T47D (cell line): ENCODE measurements at places on chromosomes 6 and 20.

GRCh38 chr6:107116328-107116892 lies 1.1 kb upstream of the BEND3 start:
- peak; percentile 38 for DNase-seq

DNA sequence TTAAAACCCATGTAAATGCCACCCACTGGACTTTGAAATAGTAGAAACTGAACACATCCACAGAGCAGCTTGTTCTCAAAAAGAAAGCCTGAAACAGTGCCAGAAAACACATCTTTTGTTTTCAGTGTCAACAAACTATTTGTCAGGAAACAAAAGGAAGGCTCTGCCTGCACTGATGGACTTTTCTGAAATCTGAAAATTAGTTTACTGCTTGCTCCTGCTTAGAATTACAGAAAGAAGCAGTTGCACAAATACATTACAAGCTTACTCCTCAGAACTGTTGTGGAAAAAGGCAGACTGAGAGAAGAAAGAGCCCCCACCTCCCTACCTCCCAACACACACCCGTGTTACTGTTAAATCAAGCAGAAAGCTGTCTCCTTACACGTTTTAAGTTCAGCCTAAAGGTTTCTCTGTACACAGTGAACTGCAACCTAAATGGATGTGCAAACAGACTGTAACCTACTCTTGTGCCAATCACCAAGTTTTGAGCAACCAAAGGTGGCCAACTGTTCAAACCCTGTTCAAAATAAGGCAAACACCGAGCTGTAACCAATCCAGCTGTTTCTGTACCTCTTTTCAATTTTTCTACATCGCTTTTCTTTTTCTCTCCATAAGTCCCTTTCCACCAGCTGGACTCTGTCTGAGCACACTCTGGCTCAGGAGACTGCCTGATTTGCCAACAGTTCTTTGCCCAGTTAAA lies 43.7 kb downstream of the FRK start:
- DNase-seq = no peak

GRCh38 chr6:4964675-4965561 lies 38.9 kb downstream of the RPP40 start:
- no peak for DNase-seq

- no peak for DNase-seq
Measured at GRCh38 chr20:37193226-37193625, 13.9 kb upstream of the MROH8 start.

GRCh38 chr6:111743862-111744692 lies 129.2 kb downstream of the FYN start:
- no peak for DNase-seq

DNA sequence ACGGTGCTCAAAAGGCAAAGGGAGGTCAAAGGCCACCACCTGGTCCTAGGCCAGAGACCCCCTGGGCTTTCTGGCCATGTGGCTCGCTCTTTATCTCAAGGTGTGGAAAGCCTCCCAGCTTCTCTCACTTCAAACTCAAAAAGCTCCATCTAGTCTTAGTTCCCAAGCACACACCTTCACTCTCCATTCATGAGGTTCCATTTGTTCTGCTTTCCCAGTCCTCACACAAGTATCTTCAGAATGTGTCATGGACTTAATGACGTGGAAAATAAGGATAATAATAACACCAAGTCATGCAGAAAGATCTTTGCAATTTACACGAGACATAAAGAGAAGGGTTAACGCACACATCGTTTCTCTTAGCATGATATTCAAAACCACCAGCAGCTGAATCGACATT lies 219.3 kb downstream of the GMDS start:
- DNase-seq = no peak

GRCh38 chr6:10778230-10778629 lies 30.6 kb downstream of the TMEM14B start:
- DNase-seq = no peak

- no peak for DNase-seq
Measured at GRCh38 chr6:149013586-149014344, 266.9 kb downstream of the UST start.

- DNase-seq = peak; percentile 23
Measured at GRCh38 chr6:125154761-125155135, 1.2 kb downstream of the TPD52L1 start.

DNA sequence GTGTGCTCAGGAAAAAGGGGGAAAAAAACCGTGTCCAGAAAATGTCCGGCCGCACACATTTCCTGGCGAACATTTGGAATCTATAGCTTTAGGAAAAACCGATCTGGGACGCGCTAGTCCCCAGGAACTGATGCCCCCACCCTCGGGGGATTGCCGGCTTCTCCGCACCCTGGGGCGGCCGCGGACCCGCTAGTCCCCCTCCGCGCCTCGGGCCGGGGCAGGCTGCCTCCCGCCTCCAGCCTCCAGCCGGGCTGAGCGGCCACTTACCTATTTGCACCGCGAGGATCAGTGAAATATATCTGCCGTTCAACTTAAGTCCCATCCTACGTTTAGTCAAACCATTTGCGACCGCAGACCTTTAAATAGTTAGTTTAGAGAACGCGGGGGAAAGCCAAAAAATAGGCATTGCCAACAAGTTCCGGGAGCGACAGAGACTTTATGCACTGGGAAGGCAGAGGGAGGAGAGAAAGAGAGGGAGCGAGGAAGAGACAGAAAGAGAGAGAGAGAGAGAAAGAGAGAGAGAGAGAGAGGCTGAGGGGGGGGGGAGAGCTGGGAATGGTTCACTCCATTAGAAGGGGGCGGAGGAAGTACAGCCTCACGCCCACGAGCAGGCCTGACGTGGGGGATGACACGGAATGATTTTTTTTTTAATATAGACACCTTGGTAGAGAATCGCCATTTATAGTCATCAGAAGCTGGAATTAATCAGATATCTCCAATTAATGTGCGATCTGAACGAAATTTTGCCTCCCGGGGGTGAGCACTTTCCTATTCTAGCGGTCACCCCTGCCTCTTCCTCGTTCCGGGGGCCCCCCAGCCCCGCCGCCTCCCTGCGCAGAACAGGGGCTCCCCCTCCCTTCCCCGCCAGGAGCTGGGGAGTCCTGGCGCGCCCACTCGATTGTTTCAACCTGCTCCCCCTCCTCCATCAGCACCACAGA lies at the start of gene NRN1:
Gene NRN1 (minus strand): TSS at position 498 of the 938 bp plus-strand sequence. CDS start 176 bp downstream, at position 322.
- no peak for DNase-seq

DNA sequence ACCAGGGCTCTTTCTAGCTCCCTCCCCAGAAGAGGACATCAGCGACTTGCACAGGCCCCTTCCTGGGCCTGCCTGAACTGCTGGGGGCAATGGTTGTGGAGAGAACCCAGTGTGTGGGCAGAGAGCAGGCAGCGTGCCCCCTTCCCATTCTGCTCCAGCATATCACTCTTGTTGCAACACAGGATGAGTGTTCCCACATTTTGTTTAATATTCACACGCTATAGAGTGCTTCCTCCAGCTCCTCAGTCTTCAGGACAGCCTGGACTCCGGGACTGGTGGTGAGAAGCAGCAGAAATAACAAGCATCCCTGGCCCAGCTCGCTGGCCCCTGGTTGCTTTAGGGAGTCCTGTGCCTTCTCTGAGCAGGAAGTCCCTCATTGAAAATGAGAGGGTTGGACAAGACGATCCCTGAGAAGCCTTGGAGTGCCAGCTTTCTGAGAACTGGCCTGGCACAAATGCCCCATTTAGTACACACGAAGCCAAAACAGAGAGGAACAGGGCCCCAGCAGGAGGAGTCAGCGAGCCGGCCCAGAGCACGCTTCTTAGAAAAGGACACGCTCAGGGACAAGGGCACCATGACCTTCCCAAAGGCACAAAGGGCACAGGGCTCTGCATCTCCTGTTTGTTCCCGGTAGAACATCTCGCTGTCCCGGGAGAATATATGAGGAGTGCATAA lies 84.2 kb upstream of the FOXC1 start:
- no peak for DNase-seq

DNA sequence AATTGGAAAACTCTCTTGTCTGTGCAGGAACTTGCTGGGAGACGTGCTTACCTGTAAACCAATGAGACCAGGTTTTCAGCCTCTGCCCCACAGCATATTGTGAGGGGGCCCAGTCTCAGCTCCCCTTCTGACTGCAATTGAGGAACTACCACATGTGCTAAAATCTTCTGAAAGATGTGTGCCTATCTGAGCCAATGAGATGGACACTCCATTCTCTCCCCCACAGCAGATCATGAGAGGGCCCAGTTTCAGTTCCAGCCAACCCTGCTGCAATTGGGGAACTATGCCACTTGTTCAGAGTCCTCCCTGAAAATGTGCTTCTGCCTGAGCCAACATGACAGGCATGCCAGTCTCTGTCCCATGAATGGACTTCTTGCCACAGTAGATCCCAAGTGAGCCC lies 20.9 kb upstream of the PI3 start:
- DNase-seq = no peak

GRCh38 chr6:106431972-106432371 lies 71.5 kb downstream of the CRYBG1 start:
- DNase-seq = no peak

GRCh38 chr6:125255201-125255600 lies 46.6 kb downstream of the HDDC2 start:
- DNase-seq = no peak

DNA sequence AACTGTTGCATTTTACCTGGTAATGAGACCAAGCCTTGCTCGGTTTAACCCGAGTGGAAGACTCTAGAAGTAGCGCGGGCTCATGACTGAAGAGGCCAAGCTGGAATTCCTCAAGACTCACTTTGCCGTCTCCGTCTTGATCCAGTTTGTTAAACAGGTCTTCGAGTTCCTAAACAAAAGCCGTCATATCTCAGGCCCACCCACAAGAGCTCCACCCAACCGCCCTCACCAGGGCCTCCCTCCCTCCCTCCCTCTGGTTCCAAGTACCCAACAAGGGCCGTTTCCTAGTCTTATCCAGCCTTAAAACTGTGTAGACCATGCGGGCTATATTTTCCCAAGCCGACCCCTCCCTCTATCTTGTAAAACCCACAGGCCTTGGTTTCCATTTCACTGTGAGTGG lies 81.4 kb downstream of the NINL start:
- no peak for DNase-seq

- no peak for DNase-seq
Measured at GRCh38 chr20:8557711-8558110, 425.6 kb downstream of the PLCB1 start.

GRCh38 chr6:7258231-7258763 lies 54.7 kb downstream of the SSR1 start:
- no peak for DNase-seq

DNA sequence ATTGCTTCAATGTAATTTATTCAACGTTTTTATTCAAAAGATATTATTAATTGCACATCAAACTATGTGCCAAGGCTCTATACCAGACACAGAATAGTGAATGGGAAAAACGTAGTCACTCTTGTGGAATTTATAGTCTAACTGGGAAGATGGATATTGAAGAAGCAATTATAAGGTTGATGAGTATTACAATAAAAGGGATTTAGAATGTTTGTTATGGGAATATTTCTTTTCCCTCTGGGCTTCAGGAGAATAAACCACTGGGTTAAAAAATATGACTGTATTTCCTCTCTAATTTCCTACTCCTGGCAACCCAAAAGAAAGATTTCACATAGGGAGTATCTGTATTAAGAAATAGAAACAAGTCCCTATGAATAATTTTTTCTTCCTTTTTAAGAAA lies 25.1 kb upstream of the UTRN start:
- DNase-seq = no peak

GRCh38 chr20:50191065-50191543 lies 474 bp downstream of the CEBPB start:
- peak; percentile 75 for DNase-seq

DNA sequence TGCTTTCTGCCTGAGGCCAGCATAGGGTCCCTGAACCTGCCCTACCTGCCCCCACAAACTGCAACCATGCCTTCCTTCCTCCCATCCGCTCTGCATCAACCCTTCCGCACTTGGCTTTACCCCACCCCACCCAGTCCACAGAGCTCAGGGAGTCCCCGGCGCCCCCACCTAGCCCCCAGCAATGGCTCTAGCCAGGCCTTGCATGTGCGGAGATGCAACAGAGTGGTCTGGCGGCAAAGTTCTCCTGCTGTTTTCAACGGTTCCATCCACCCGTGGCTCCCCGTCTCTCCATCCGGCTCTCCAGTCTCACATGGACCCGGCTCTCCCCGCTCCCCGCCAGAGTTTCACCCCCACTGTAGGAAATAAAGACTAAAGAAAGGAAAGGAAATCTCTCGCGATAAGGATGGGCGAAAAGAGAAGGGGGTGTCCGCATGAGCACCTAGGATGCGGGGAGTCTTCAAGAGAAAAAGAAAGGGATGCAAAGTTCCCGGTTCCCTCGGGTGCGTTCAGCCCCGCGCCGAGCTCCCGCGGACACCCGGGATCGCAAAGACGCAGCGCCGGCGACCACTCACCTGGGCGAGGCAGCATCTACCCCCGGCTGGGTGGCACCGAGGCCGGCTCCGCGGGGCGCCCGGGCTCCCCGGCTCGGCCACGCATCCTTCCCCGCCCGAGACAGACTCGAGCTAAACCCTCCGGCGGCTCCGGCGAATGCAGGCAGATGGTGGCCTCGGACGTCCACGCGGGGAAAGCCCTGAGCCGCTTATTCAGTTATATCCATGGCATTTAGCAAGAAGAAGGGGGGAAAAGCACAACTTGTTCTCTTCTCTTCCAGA lies 579 bp downstream of the LRFN2 start:
- no peak for DNase-seq

- no peak for DNase-seq
Measured at GRCh38 chr6:129795261-129795660, 65.9 kb downstream of the TMEM244 start.

- DNase-seq = no peak
Measured at GRCh38 chr6:155177363-155177961, 86.4 kb upstream of the CLDN20 start.

DNA sequence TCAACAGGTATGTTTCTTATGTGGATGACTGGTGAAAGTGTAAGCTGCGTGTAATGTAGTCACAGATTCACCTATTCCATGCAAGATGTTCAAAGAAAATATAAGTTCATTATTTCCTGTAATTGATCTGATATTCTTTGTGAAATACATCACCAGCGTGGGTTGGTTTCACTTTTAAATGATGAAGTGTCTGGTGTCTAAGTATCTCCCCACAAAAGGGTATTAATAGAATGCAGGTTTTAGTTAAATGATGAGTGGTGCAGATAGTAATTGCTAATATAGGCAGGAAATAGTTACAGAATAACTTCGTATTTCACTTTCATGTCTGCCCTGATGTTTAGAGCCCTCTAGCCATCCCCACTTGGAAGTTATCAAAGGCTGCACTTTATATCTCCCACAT lies 22.2 kb downstream of the PGBD1 start:
- DNase-seq = no peak

- DNase-seq = no peak
Measured at GRCh38 chr20:36501367-36502006, 39.8 kb upstream of the MYL9 start.

DNA sequence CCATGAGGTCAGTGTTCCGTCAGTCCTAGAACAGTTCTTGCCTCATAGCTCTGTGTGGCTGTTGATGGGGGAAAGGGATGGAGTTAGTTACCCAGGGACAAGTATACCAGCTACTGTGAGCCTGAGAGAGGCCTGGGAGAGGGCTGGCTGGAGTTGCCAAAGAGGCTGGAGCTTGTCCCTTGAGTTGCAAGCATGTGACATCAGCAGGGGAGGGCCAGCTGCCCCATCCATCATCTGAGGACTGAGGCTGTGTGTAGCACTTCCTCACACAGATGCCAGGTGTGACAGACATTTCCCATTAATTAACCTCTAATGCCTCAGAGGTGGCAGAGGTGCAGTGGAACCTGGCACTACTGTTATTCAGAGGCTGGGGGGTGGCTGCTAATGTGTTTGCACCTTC lies 131.6 kb downstream of the PHACTR3 start:
- no peak for DNase-seq

GRCh38 chr20:4814696-4815252 lies 93.1 kb downstream of the PRND start:
- no peak for DNase-seq

- DNase-seq = no peak
Measured at GRCh38 chr6:130204322-130204721, 18.4 kb downstream of the SAMD3 start.
